ENCODE measurements at places on chromosomes 4 and X.
A peak's percentile ranks its signal among the peaks of the same experiment; 100 is the strongest.

DNA sequence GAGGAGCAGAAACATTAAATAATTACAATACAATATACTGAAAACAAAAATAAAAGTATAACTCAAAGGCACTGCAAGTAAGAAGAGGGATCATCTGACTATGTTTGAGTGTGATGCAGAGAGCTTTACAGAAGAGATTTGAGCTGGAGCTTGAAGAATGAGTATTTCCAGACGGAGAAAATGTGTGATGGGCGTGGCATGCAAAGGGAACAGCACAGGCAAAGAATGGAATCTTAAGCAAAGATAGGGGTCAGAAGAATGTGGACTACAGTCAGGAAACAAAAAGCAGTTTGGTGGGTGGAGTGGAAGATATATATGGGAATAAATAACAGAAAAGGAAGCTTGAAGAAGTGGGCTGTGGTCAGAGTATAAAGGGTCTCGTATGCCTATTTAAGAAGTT, 45.5 kb downstream of the OPHN1 start:
- DNase-seq: no peak

GRCh38 chr4:1182313-1182712, 9.9 kb upstream of the SPON2 start:
- DNase-seq: no peak

DNA sequence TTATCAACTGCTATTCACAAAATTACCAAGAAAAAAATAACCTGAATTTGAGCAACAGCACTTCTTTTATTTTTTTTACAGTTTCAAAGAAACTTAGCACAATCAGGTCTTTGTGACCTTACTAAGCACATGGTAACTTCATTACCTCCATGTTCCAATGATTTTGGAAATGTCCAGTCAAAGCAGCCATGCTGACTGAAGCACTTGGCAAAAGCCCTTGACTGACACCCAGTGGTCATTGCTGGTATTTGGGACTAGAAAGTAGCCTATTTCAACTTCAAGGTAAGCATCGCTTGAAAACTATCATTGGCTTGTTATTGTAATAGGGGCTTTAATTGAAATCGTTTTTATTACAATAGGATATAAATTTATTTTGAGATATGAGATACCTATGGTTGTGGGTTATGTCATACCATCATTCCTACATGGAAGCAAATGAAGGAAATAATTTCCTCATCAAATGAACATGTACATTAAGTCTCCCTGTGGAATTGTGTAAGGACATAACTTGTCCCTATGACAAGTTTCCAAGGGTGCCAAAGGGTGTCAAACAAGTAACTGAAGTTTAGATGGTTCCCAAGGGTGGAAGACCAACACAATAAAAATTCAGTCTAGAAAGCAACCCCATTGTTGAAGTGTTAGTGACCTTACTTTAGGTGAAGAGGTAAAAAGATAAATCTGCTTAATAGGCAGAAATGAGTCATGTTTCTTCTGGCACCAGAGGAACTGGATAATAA, 15.2 kb upstream of the ANXA10 start:
- no peak for DNase-seq

- DNase-seq: no peak
Measured at GRCh38 chr4:4254666-4255065, 6.6 kb upstream of the TMEM128 start.

DNA sequence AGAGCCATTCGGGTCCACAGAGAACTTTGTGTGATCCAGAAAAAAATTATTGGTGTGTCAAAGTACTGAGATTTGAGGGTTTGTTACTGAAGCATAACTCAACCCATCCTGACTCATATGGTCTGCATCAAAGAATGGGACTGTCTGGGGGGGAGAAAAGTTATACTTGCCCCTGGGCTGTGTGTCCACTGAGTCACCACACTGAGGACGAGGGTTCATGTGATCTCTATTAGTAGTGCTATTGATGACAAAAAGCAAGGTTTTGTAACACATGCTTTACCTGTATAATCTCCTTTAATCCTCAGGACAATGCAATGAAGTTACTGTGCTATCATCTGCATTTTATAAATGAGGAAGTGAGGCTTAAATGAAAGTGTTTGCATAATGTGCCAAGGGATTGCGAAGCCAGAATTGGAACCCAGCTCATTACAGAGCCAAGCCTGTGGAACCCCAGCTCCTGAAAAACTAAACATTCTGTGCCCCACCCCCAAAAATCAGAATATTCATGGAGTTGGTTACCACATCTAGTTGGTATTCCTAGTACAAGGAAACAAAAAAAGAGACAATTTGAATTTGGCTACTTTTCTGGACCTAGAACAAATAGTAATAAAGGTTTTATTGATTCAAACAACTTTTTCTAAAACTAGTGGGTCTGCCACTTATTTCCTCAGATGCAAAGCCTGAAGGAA, 31.2 kb downstream of the CCDC149 start:
- DNase-seq: no peak

DNA sequence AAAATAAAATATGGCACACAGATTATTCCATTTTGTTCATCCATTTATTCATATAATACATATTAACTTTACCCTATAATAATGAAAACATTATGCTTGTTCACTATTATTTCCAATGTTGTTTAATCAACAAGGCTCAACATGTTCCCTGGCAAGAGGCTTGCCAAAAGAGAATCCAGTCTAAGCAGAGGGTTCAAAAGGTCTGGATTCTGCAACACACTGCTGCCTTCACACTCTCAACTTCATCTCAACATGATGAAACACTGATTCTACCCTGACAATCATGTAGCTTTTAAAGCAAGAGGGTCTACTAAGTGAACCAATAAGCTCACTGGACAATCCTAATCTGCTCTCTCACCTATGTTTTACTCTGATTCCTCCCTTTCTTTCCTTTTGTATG, 101.1 kb downstream of the MID1 start:
- no peak for DNase-seq

- DNase-seq: no peak
Measured at GRCh38 chr4:45957353-45957752, 166.5 kb downstream of the GABRG1 start.

- no peak for DNase-seq
Measured at GRCh38 chr4:140004922-140005627, 148.9 kb downstream of the MAML3 start.

DNA sequence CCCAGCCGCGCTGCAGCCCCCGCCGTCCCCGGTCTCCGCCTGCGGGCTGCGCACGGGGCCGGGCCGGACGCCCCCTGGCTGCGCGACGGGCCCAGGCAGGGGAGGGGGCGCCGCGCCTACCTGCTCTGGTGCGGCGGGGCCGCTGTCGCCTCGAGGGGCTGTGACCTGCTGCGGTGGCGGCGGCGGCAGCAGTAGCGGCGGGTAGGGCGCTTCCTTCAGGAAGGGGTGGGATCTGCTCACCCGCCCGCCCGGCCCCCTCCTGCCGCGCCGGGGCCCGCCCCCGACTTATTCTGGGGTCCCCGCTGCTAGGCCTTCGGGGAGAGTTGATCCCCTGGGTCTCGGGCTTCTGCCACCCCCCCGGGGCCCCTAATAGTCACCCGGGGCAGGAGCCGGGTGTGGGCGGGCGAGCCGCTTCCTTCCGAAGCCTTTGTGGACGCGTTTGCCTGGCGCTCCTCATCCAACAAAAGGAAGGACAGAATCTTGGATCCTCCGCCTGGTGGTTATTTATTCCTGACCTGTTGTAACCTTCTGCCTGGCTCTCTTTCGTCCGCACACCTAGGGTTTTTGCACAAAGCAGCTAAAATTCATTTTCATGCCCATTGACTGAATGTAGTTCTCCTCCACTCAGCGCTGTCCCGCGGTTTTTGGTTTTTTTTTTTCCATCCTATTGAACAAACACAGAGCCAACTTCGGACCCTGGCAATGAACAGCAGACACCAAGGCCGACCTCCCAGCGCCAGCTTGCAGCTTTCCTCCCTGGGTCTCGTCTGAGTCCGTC, at the start of gene TMEM150C:
TMEM150C (minus strand) TSS at position 203 of the 778 bp plus-strand sequence. CDS start 57,331 bp downstream, outside the sequence.
- no peak for DNase-seq

DNA sequence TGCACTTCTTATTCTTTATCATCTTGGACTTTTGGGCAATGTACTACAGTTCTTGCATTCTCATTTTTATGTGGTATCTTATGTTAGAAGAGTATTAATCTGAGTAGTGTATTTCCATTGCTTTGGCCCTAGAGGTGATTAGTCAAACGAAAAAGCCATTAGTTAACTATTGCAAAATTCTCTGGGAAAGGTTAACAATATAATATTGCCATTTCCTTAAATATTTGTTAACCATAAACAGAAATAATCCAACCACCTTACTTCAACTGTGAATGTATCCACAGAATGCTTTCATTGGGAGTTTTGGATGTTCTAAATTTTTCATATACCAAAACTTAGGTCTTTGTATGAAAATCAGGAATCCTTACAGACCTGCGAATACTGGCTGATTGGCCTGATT, 294.6 kb upstream of the UGT8 start:
- no peak for DNase-seq

DNA sequence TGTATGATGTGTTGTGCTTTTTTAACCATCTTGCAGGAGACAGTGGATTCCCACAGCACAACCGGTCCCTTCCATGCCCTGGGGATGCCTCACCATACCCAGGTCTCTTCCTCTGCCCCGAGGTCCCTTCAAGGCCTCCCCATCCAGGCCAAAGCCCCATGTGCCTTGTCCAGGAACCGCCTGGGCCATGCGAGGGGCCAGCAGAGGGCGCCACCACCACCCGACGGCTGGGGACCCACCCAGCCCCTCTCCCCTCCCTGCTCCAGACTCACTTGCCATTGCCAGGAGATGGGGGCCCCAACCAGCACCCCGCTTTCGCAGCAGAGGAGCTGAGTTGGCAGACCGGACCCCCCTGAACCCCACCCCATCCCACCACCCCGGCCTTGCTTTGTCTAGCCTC, 485.5 kb downstream of the TRAM1L1 start:
- no peak for DNase-seq

GRCh38 chr4:42280327-42281095, 116.8 kb upstream of the SHISA3 start:
- DNase-seq: no peak

DNA sequence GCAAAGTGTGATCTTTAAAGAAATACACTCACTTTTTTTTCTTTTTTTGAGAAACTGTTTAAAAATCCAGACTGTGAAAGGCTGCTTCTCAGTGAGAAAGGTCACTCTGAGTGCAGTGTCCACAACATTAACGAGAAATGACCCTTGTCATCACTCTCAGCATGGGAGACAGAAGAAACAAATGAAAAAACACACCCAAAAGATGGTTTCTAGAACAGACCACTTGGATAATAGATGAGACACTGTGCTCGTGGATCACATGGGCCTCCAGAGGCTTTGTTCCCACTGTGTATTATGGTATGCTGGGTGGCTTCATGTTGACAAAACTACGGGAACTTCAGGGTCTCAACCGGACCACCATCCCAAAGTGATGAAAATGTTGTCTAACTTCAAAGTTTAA, 64.9 kb downstream of the NEUROG2 start:
- DNase-seq: no peak

- no peak for DNase-seq
Measured at GRCh38 chrX:8052909-8053308, 118.2 kb downstream of the VCX2 start.

- DNase-seq: no peak
Measured at GRCh38 chr4:2347190-2347589, 71.3 kb downstream of the ZFYVE28 start.

DNA sequence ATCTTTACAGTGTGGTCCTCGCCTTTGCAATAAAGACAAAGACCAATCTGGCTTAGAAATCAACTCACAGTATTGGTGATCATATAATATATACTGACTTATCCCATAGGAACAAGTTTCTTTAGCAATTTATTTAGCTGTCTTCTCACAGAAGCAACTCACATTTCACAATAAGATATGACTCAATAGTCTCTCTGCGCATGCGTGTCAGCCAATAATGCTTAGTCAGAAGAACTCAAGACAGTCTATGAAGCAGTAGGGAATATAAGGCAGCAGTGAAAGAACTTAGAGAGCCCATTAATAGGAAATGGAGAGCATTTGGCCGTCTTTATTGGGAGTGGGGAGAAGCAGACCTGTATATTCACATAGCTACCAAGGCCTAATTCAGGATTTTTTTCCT, 216.7 kb downstream of the IL13RA2 start:
- no peak for DNase-seq

DNA sequence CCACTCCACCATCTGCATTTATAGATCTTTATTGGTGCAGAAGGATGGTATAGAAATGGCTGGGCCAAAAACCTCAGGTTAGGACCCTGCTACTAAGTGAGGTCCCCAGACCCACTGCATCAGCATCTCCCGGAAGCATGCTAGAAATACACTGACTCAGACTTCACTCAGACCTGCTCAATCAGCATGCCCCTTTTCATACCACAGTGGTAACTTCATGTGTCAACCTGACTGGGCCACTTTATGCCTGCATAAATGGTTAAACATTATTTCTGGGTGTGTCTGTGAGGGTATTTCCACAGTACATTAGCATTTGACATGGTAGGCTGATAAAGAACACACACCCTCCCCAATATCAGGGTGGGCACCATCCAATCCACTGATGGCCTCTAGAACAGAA, 118.6 kb upstream of the VCX3B start:
- no peak for DNase-seq

DNA sequence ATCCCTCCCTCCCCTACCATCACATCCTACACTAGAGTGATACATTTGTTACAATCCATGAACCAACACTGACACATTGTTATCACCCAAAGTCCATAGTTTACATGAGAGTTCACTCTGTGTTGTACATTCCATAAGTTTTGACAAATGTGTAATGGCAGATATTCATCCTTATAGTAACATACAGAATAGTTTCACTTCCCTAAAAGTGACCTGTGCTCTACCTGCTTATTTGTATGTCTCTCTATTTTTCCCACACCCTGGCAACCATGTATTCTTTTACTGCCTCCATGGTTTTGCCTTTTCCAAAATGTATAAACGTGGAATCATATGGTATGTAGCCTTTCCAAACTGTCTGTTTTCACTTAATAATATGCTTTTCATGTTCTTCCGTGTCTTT, 42.2 kb upstream of the HPGD start:
- no peak for DNase-seq

DNA sequence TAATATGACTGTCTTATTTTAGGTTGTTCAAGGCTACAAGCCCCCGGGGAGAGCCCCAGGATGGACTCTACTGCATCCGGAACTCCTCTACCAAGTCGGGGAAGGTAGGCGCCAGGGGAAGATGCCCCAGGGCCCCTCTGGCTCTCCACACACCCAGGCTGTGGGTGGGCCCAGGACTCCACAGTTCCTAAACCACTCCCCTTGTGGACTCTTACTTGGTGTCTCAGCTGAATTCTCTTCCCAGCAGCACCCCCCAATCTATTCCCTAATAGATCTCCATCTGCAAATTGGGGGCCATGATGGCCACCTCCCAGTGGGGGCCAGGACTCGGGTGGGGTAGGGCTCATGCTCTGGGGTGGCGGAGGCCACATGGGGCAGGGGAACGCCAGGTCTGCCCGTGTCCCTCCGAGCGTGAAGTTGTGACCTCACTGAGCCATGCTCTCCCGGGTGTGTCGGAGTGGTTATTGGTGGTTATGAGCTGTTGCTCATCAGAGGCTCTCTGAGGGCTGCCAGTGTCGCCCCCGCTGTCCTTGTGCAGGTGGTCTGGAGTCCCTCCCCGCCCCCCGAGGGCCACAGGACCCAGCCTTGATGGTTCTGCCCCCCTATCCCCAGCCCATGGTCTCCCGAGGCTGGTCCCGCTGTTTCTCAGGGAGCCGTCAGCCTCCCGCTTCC, 11.2 kb upstream of the ADD1 start:
- peak; percentile 62 for DNase-seq

- no peak for DNase-seq
Measured at GRCh38 chrX:71067712-71068043, 456 bp downstream of the SNX12 start.
